ENCODE measurements at places on chromosomes 3 and 15.

GRCh38 chr3:58670506-58671135 is 4.0 kb upstream of the FAM3D start:
- DNase-seq = no peak

GRCh38 chr15:89885611-89886010 is 8.2 kb downstream of the AP3S2 start:
- DNase-seq = no peak

GRCh38 chr3:24379936-24380335 is 114.7 kb downstream of the THRB start:
- no peak for DNase-seq

DNA sequence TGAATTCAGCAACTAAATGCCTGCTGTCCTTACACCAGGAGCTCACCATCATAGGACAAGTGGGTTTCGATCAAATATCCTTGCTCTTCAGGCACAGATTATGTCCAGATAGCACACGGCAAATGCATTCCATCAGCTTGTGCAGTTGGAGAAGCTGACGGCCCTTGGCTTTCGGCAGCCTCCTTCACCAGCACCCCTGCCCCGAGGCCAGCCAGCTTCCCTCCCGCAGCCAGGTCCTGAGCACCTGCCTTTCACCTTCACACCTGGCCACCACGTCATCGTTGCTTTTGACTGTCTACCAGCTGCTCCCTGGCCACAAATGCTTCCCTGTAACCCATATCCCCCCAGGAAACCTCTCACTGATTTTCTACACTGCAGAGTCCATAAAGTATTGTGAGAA is 355.5 kb downstream of the OCA2 start:
- DNase-seq = no peak

GRCh38 chr3:62370858-62371719 is 2.3 kb downstream of the FEZF2 start:
- no peak for DNase-seq

- no peak for DNase-seq
These were observed 10.4 kb upstream of the BRPF1 start for GRCh38 chr3:9721015-9721699.

DNA sequence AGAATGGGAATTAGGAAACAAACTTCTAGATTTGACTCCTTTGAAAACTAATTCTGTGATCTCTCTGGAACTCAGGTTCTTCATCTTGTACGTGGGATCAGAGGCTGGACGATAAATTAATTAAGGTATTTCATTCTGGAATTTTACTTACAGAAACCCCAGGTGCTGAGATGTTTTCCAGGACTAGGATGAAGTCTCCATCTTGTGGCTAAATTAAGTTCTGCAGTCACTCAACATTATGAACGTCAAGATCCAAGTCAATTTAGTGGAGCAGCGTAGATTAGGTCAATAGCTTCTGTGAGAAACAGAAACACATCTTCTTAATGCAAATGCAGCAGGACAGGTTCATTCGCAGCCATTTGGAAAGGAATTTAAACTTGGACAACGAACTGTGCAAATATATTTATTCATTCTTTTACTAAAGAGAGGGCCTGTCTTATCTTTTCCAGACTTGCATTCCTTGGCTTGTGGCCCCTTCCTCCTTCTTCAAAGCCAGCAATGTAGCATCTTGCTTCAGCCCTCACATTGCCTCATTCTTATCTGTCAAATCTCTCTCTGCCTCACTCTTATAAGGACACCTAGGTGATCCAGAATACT is 26.7 kb upstream of the TMC3 start:
- no peak for DNase-seq

GRCh38 chr3:65712140-65712539 is 326.6 kb downstream of the MAGI1 start:
- no peak for DNase-seq

DNA sequence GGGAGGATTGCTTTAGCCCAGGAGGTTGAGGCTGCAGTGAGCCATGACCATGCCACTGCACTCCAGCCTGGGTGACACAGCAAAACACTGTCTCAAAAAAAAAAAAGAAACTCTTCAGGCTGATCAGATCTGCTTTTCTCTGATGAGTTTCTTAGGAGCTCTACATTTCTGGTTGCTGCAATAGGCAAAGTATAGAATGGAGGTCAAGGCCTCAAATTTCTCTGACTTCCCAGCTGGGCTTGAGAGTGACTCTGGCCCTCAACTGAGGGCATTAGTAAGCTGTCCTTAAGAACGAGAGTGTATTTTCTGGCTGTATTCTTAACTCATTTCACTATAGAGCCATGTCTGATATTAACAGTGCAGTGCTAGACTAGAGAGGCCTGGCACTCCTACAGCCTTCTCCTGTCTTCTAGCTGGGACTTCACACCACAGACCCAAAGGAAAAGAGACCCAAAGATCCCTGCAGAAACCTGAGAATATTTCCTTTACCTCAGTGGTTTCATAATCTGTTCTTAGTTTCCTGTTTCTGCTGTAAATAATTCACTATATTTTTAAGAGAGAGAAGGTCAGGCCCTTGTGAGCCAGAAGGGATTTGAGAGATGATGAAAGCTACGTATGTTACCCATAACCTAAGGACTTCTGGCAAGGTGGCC is 2.0 kb upstream of the NR1I2 start:
- no peak for DNase-seq

GRCh38 chr3:73766599-73767381 is 142.0 kb upstream of the PDZRN3 start:
- DNase-seq = no peak

- no peak for DNase-seq
These were observed 40.7 kb upstream of the LYZL4 start for GRCh38 chr3:42451116-42451515.

- peak; percentile 9 for DNase-seq
These were observed 9.0 kb upstream of the SMAD6 start for GRCh38 chr15:66692808-66693596.

GRCh38 chr3:157353652-157354051 is 83.0 kb upstream of the PTX3 start:
- no peak for DNase-seq

GRCh38 chr15:51046799-51047449 is 47.8 kb downstream of the TNFAIP8L3 start:
- no peak for DNase-seq

GRCh38 chr3:104909198-104909597 is 457.5 kb upstream of the ALCAM start:
- DNase-seq = no peak

GRCh38 chr3:99875581-99875928 is 57.9 kb downstream of the CMSS1 start:
- no peak for DNase-seq

- no peak for DNase-seq
These were observed 41.8 kb downstream of the PRR23E start for GRCh38 chr3:127234778-127235177.

GRCh38 chr3:43344520-43344919 is 58.2 kb downstream of the SNRK start:
- DNase-seq = no peak

GRCh38 chr3:5735896-5736295 is 548.4 kb downstream of the EDEM1 start:
- DNase-seq = no peak

- DNase-seq = no peak
These were observed 25.8 kb downstream of the SCG3 start for GRCh38 chr15:51706926-51707608.

GRCh38 chr15:92095693-92096092 is 242.2 kb downstream of the SLCO3A1 start:
- DNase-seq = no peak

DNA sequence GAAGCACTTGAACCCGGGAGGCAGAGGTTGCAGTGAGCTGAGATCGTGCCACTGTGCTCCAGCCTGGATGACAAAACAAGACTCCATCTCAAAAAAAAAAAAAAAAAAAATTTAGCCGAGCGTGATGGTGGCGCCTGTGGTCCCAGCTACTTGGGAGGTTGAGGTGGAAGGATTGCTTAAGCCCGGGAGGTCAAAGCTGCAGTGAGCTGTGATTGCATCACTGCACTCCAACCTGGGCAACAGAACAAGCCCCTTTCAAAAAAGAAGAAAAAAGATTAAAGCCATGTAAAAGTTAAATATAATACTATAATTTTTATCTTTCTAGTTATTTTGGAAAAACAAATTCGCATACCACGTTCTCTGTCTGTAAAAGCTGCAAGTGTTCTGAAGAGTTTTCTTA is 61.9 kb upstream of the SKIL start:
- DNase-seq = no peak

- no peak for DNase-seq
These were observed 25.9 kb downstream of the PLD1 start for GRCh38 chr3:171784387-171784786.
